H7 (cell line): ENCODE measurements at places on chromosomes 1 and 21. TPM values are rescaled to one million over a fixed set of nuclear protein-coding genes. Genes with fewer than 3 reads are reported as not detected.
A peak's percentile ranks its signal among the peaks of the same experiment; 100 is the strongest.

LCE1F gene
- total RNA-seq: not detected in 2 replicates

TFF2 gene
- total RNA-seq: not detected in 2 replicates

FLG2 gene
- total RNA-seq: not detected in 2 replicates

RHD gene
- total RNA-seq: 0.10 and 0.30 TPM in 2 replicates

SPRR2D gene
- not detected in 2 replicates for total RNA-seq

HAX1 gene
- total RNA-seq: 147 and 188 TPM in 2 replicates

KIF26B gene
- total RNA-seq: 0.89 and 1.7 TPM in 2 replicates

TRIM58 gene
- total RNA-seq: 0.04 and 0.10 TPM in 2 replicates

PTGFR gene
- total RNA-seq: not detected in 2 replicates

KRTAP19-4 gene
- not detected in 2 replicates for total RNA-seq

DNA sequence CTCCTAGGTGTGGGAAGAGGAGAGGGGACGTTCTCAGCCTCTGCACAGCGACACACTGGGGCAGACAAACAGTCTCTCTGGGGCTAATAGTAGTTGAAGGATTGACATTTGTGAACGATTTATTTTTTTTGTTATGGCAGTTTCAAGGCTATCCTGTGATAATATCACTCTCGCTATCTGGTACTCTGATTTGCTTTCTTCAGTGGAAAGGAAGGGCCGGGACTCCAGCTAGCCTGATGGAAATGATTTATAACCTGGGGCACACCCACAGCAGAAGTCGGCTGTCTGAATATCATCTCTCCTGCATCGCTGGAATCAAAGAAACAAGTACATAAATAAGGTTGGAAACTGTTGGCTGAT, 122.7 kb downstream of the KCNN3 start:
- no peak for DNase-seq

- DNase-seq: no peak
These were observed at the start of gene DCDC2B for GRCh38 chr1:32208891-32209328. Gene DCDC2B (plus strand): TSS chr1:32209089. CDS start chr1:32209094, 5 bp downstream.

GRCh38 chr1:154459080-154459479, 42.9 kb upstream of the TDRD10 start:
- DNase-seq: no peak

DNA sequence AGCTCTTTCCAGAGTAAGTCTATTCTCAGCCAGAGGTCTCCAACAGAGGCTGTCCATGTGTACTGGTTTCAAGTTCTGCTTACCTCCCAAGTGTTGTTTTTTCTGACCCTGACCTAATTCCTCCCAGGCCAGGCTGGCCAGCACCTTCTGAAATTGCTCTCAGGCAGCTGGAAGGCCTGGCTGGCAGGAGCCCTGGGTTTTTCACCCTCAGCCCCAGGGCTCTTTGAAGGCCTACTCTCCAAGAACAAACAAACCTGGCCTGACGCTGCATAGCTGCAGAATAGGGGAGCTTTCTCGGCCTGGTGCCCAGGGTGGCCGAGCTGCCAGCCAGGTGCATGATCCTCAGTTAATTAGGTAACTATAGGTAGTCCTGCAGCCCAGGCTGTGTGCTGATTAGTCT, 147.5 kb downstream of the CACNA1E start:
- no peak for DNase-seq

- peak; percentile 76 for DNase-seq
These were observed 62.4 kb downstream of the CD247 start for GRCh38 chr1:167455786-167456446.

- DNase-seq: no peak
These were observed 2.1 kb upstream of the RGS8 start for GRCh38 chr1:182686446-182686845.

GRCh38 chr21:33655588-33656221, 13.4 kb downstream of the ITSN1 start:
- DNase-seq: no peak

GRCh38 chr1:85504417-85504816, 39.5 kb upstream of the DDAH1 start:
- no peak for DNase-seq
